ENCODE measurements at places on chromosomes 12 and 14.
A peak's percentile ranks its signal among the peaks of the same experiment; 100 is the strongest.

GRCh38 chr14:50045039-50045711 is 71.2 kb downstream of the VCPKMT start:
- DNase-seq = no peak

- no peak for DNase-seq
Measured at GRCh38 chr14:61703342-61704129, 8.2 kb downstream of the HIF1A start.

DNA sequence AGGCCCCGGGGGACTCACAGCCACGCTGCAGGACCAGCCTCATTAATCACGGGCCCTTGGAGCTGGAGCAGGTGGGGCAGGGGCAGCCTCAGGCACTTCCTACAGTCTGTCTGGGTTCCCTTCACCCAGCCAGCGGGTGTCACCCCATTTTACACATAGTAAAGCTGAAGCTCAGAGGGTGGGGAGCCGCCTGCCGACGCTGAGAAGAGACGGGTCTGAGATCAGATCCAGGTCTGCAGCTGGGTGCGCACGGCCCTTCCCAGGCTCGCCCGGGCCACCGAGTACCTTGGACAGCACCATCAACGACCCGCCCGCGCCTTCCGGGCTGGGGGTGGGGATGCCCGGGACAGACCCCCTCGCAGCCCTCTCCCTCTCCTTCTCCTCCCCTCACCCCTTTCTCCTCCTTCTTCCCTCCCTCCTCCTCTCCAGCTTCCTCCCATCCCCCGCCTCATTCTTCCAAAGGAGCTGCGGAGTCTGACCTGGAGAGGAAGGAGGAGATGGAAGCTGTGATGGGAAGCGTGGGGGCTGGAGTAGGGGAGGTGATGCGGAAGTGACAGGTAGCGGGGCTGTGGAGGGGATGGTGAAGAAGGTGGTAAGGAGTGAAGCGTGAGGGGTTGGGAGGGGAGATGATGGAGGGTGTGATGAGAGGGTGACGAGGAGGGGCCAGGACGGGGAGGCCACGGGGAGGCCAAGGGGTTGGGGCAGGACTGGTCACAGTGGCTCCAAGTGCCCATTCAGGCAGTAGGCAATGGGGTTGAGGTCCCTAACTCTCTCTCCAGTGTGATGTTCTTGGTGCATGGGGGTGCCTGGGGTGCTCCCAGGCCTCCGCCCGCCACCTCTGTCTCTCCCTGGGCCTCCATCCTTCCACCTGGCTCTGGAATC is 8.8 kb downstream of the DTX1 start:
- DNase-seq = peak; percentile 76

DNA sequence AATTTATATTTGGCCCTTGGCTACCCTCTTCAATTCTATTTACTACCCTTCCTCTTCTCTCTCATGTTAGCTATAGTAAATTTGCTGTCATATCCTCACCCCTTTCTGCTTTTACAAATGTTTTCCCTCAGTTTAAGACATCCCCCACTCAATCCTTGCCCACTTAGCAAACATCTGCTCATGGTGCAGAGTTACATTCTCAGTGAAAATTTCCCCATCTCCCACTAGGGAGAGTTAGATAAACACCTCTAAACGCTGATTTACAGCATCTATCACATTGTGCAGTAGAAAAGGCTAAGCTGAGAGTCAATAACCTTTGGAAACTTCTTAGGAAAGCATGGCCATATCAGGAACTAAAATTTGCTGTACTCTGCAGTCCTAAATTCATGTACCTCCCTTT is 69.0 kb downstream of the DENND5B start:
- DNase-seq = no peak

DNA sequence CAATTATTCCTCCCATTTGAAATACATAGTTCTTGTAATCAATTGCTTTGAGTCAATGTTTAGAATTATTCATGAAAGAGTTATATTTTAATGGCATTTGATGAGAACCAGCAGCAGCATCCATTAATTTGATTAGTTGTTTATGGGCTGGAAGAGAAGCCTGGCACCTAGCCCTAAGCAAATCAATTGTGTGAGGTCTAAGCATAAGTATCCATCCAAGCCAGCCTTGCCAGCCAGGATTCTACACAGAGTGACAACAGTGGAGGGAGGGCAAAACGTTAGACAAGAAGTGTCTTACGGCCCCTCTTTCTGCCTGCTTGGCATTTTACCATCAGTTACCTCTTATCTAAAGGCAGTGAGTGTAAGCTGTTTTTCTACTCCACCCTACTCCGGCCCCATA is 478.5 kb downstream of the NELL2 start:
- DNase-seq = no peak

DNA sequence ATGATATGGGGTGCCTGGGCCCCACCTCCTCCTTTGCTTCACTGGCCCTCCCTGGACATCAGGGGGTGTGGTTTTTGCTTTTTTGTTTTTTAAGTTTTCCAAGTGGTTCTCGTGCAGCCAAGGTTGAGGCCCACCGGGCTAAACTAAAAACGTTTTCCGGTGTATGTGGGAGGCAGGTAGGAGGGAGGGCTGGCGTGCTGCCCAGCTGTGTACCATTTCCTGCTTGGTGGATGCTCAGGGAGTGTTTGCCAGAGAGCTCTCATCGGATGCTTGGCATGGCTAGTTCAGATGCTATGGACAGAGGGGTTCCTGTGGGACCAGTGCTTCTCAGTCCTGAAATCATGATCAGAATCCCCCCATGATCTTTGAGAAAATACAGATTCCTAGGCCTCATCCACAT is 246.4 kb downstream of the CACNA1C start:
- DNase-seq = no peak

GRCh38 chr12:94141004-94141764 is 7.2 kb upstream of the PLXNC1 start:
- DNase-seq = no peak

DNA sequence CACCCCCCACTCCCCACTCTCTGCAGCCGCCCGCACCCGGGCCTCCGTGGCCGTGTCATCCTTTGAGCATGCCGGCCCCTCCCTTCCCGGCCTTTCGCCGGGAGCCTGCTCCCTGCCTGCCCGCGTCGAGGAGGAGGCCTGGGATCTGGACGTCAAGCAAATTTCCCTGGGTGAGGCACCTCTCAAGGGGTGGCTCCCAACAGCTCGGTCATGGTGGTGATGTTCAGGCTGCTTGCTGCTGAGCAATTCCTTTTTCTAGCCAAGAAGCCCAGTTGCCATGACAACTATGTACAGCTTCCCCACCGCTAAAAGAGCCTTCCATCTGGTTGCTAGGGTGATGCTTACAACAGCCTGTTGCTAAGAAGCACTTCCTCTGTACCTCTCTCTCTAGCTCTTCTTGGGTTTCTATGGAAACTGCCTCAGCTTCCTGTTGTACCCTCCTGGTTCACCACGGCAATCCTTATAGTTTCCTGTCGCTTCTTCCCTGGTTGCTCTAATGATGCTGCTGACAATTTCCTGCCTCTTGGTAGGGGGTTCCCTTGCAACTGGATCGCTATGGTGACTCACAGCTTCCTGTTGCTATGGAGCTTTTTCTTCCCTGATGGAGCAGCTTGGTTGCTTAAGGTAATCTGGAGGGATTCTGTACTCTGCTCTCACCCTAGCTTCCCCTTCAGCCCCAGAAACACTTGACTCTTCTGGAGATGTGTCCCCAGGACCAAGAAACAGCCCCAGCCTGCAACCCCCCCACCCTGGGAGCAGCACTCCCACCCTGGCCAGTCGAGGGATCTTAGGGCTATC is 11.0 kb downstream of the ZNF219 start:
- DNase-seq = peak; percentile 86

- no peak for DNase-seq
Measured at GRCh38 chr14:68593806-68594536, 198.9 kb downstream of the ZFP36L1 start.

GRCh38 chr12:71551529-71551928 is 111.9 kb downstream of the LGR5 start:
- DNase-seq = peak; percentile 14

- DNase-seq = no peak
Measured at GRCh38 chr14:92982956-92983355, 60.0 kb downstream of the CHGA start.

GRCh38 chr12:52210925-52211650 is 19.3 kb upstream of the KRT80 start:
- no peak for DNase-seq

DNA sequence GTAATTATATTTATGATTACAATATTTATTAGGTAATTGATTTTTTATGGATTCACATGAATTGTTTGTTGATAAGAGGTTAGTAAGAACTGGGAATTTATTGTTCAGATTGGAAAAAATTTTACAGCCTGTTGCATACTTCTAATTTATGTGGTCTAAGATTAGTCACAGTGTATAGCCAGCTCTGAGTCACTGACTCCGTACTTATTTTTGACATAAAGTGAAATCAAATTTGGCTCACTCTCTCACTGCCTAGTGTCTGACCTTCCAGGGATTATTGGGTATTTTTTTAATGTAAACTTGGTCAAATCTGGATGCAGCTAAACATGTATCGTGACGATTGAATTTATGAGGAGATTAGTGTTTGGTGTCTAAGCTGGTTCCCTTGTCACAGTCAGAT is 109.3 kb downstream of the PTPRQ start:
- DNase-seq = no peak

DNA sequence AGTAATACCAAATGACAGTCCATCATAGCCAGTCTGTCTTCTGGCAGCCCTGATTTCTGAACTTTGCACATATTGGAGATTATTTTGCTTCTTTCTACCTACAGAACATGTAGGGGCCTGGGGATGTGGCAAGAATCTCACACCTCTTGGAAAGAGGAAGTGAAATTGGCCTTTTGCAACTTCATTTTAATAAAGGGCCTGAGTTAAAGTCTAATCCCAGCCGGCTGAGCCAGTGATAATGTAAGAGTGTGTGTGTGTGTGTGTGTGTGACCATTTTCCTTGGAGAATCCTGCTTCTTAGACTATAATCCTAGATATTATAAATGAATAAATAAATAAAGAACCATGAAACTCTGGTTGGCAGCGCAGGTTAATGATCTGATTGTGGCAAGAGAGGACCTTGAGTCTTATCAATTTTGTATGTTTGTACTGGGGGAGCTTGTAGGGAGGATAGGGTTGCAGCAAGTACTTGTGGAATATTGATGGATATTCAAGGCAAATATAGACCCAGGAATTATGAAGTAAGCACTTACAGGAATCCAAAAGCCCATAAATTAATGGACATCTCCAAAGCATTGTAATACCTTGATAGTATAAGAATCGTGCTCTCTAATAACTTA is 233.2 kb upstream of the AMIGO2 start:
- DNase-seq = no peak

DNA sequence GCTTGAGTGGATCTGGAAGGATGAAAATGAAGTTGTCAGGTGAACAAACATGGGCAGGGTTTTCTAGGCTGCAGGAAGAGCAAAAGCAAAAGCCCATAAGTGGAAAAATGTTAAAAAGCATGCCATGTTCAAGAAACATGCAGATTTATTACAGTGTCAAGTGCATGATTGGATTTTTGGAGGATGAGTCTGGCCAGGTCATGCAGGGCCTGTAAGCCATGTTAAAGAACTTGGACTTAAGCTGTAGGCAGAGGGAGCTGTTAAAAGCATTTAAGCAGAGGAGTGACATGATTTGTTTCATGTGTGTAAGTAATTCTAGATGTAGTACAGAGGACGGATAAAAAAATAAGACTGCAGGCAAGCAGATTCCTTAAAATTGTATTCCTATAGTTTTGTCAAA is 16.3 kb upstream of the SINHCAF start:
- DNase-seq = no peak

GRCh38 chr14:81311141-81311540 is 89.0 kb downstream of the STON2 start:
- no peak for DNase-seq

DNA sequence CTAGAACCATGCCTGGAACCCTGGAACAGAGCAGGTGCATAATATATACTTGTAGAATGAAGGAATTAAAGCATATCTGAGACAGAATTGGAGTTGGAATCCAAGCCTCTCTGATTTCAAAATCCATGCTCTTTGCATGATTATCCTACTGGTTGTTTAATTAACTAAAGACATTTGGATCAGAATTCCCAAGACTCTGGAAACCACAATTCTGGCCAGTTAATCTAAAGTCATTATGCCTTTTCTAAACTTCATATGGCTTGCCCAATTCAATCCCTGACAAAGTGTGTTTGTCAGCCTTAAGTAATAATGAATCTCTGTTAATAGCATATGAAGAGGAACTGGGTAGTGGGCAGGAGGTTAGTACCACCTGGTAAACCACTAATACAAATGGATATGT is 422.6 kb downstream of the ATP23 start:
- no peak for DNase-seq

- no peak for DNase-seq
Measured at GRCh38 chr12:90829044-90829443, 125.9 kb downstream of the CCER1 start.

GRCh38 chr12:79773896-79774295 is 83.1 kb upstream of the PAWR start:
- DNase-seq = no peak

GRCh38 chr14:39169541-39169900 is 612 bp downstream of the TRAPPC6B start:
- no peak for DNase-seq

DNA sequence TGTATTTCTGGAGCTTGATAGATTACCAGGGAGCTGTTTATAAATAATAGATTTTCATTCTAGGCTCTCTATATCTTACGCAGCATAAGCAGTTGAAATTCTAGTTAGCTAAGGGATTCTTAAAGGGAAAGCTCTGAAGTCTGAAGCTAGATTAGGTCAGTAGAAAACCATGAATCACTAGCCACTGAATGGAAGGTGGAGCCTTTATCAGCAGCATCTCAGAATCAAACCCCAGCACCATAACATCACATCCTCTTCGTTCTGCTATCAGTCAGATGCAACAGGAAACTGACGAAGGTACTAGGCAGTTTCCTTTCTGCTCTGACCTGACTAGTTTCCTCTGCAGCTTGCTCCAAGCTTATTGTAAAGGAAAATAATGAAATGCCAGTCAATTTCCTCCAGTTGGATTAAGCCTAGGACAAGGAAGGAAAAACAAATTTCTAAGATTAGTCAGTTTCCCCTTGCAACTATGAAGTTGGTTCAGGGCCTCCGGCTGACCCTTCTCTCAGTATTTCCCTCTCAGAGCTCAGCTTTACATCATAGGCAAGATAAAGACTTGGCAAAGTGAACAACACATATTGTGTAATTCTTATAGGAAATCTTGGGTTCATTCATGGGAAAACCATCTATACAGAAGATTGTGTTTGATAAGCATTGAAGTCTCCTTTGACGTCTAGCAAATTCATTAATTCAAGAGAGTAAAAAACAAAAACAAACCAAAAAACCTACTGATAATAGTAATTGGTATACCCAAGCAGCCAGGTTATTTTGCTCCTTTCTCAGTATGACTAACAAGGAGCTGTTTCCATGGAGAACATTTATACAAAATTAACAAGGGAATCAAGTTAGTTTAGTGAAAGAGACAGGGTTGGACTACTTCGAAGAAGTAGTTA is 43.4 kb upstream of the CFAP54 start:
- no peak for DNase-seq

DNA sequence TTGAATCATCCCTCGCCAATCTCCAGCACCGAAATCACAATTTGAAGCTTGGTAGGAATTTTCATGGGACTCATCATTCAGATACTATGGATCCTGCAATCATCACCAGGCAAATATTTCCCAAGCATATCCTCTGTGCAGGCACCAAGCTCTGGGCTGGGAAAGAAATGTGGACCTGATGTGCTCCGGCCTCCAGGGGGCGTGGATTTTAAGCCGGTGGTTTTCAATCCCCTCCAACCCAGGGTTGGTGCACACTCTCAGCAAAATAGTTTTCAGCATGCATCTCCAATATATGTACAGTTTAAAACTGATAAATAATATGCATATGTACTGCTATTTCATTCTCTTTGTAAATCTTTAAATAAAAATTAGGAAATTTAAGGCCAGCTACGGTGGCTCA is 98.9 kb downstream of the RBM19 start:
- DNase-seq = no peak

Data from retina (tissue), 1 donor.